ENCODE measurements at places on chromosomes 2 and 18.

- no peak for DNase-seq
Measured at GRCh38 chr2:163733956-163734355, 1.9 kb downstream of the FIGN start.

DNA sequence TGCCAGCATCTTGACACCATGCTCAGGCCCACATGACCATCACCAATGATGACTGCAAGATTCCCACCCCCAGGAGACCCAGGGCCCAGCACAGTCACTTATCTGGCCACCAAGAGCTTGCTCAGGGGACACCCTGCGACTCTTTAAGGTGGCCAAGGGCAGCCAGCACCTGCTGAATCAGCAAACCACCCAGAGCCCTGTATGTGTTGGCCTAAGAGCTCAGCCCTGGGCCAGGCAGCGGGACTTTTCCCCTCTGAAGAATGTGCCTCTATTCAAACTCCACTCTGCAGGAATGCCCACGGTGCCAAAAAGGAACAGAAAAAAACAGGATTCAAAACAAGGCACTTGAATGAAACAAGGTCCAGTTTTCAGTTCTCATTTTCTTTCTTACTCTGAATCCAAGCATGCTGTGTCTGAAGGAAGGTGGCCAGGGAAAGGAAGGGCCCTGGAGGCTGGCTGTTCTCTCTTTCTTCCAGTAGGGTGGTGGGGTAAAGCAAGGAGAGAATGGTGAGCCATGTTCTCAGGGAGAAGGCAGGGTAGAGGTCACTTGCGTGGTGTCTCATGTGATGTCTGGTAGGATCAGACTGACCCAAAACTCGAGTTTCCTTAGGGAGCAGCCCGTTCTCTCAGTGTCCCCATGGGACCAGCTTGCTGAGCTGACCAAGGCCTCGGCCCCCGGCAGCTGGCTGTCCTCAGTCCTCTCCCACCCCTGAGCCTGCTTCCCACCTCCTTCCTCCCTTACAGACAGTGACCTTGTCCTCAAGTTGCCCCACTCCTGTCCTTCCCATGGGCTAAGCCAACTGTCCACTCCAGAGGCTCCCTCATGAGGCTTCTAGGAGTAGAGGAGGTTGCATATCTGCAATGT is 150.0 kb downstream of the RNF152 start:
- no peak for DNase-seq

DNA sequence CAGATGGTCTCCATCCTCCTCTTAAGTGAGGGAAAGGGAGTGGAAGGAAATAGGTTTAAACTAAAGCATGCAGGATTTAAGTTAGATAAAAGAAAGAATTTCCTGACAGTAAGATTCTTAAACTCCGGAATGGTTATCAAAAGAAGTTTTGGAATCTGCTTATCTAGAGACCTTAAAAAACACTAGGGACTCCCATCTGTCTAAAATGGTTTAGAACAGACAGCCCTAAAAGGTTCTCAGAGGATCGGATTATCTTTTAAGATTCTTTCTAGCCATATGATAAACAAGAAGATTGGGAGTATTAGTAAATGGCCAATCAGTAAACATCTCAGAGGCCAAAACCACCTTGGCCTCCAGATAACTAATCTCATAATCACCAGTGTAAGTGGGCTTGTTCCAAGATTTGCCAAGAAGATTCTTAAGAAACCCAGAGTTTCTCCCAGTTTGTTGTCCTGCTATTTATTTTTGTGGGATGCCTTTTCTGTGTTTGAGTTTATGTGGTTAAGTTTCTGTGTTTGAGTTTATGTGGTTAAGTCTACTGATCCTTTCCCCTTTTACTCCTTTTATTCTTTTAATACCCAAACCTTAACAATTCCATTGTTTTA is 314.9 kb upstream of the NRP2 start:
- DNase-seq: no peak

GRCh38 chr2:241010531-241011295 is 12.3 kb downstream of the SNED1 start:
- DNase-seq: no peak

GRCh38 chr2:95007822-95008221 is 17.7 kb upstream of the MAL start:
- DNase-seq: no peak

DNA sequence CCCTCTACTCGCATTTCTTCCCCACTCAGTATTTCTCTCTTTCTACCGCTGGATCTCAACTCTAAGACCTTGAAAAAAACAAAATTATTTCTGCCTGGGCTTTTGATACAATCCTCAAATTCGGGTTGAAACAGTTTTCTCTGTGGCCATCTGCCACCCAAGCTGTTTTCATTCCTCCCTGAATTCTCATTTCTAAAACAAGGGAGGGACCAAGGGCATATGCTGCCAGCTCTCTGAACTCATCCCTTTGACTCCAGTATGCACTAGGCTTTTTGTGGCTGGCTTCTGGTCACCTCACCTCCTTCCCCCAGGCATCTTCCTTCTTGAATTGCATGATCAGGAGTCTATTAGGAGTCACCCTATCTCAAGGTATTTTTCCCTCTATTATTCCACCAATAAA is 49.5 kb downstream of the CCDC148 start:
- DNase-seq: no peak

Data from activated CD4-positive, alpha-beta T cell treated with anti-CD3 and anti-CD28 coated beads, Interleukin-2, amount 50 U/mL, for 24 hours (primary cell).